Activated CD4-positive, CD25-positive, alpha-beta regulatory T cell (primary cell): ENCODE measurements at places on chromosomes 7 and 10.

GRCh38 chr10:96501985-96502384 is 11.7 kb downstream of the TLL2 start:
- no peak for DNase-seq

DNA sequence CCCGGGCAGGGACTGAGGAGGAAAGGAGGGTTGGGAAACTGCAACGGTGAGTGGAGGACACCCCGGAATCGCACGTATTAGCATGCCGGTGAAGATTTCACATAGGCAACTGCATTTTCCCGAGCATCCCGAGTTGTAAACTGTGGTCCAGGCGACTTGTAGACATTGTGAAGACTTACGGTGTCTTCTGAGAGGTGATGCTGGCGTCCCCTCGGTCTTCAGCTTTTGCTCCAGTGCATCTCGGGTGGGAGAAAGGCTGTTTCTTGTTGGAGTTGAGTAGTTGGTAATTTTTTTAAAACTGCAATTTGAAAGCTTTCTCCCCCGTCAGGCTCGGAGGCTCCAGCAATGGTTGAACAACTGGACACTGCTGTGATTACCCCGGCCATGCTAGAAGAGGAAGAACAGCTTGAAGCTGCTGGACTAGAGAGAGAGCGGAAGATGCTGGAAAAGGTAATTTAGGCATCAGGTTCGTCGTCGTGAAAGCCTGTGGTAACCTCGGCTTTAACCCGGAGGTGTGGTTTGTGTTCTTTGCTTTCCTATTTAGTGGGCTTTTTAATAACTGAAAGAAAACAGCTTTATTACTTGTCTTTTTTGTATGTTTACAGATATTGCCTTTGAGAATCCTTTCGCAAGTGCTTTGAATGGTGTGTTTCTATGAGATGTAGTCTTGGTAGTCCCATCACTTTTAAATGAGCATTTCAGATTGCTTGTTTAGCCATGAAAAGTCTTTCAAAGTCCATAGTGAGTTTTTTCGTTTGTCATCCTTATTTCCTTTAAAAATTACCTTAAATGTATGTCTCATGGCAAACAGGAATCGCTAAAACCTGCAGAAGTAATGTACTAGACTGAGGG is 687 bp downstream of the HELLS start:
- DNase-seq = no peak

DNA sequence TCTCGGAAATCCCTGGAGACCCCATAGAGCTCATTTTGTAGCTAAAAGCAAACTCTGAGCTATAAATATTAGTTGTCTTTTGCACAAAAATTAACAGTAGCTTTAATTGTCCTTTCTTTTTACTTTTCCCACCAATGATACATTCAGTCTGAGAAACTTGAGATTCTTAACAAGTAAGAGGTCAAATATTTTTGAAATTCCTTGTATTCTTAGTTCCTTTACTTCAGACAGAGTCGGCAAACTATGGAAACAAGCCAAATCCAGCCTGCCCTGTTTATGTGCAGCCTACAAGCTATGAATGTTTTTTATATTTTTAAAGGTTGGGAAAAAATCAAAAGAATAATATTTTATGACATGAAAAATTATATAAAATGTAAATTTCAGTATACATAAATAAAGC is 146.6 kb downstream of the CTNNA3 start:
- DNase-seq = no peak

- DNase-seq = no peak
These were observed 24.1 kb downstream of the FZD1 start for GRCh38 chr7:91288208-91288824.

GRCh38 chr10:34539533-34540315 is 275.4 kb downstream of the PARD3 start:
- no peak for DNase-seq

- DNase-seq = no peak
These were observed 104.2 kb upstream of the CDCA7L start for GRCh38 chr7:22049766-22050500.

- no peak for DNase-seq
These were observed 119.5 kb downstream of the HIPK2 start for GRCh38 chr7:139658296-139658695.

- no peak for DNase-seq
These were observed 8.6 kb downstream of the CALN1 start for GRCh38 chr7:72403458-72404076.

DNA sequence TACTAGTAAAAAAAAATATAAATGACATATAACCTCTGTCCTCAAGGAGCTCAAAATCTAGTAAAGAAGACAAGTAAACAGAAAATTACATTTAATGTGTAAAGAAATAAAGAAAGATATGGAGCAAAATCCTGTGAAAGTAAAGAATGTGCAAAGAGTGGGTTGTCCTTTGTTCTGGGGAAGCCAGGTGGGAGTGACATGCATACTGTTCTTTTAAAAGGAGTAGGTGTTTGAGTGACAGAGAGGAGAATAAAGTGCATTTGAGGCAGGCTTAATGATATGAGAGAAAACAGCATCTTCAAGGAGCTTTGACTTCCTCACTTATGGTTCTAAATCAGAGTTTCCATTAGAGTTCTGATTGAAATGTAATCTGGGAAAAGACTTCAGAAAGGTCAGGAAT is 22.0 kb downstream of the OR6V1 start:
- no peak for DNase-seq

GRCh38 chr10:96216775-96217174 is 54.6 kb downstream of the BLNK start:
- no peak for DNase-seq
